Central memory CD8-positive, alpha-beta T cell (primary cell): ENCODE measurements at places on chromosomes 5 and 9.

- no peaks in the 10 kb centered on the region for H3K4me1 ChIP-seq
- no peak overlapping the region for H3K27ac ChIP-seq
- H3K36me3 ChIP-seq = no peaks in the 10 kb centered on the region
- peaks cover 44% of the 10 kb centered on the region for H3K27me3 ChIP-seq
- no peak overlapping the region for H3K4me3 ChIP-seq
- DNase-seq = no peak
Observed at GRCh38 chr5:135122797-135123196, 88.8 kb upstream of the PITX1 start.

- no peak for DNase-seq
- no peaks in the 10 kb centered on the region for H3K4me1 ChIP-seq
- peaks cover 65% of the 10 kb centered on the region for H3K27me3 ChIP-seq
- H3K4me3 ChIP-seq = no peak overlapping the region
- no peaks in the 10 kb centered on the region for H3K36me3 ChIP-seq
Observed at GRCh38 chr9:113631137-113631765, 167.7 kb downstream of the RGS3 start.

DNA sequence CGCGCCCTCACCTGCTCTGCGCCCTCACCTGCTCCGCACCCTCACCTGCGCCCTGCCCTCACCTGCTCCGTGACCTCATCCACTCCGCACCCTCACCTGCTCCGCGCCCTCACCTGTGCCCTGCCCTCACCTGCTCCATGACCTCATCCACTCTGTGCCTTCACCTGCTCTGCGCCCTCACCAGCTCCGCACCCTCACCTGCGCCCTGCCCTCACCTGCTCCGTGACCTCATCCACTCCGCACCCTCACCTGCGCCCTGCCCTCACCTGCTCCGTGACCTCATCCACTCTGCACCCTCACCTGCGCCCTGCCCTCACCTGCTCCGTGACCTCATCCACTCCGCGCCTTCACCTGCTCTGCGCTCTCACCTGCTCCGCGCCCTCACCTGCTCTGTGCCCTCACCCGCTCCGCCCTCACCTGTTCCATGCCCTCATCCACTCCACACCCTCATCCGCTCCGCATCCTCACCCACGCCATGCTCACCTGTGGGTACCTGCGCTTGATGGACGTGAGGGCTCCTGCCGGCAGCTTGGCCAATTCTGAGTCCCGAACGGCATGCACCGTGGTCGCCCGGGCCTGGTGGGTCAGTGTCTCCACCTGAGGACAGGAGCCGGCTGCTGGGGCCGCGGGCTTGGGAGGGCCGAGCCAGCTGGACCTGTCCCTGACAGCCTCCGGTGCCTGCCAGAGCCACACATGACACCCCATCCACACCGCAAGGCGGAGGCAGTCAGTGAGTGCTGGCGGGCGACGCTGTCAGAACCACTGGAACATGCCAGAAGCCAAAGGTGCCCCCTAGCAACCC is 35.6 kb upstream of the NSMF start:
- H3K4me1 ChIP-seq = peaks cover 9% of the 10 kb centered on the region
- no peak for DNase-seq
- H3K4me3 ChIP-seq = no peak overlapping the region
- no peak overlapping the region for H3K27ac ChIP-seq
- H3K27me3 ChIP-seq = no peaks in the 10 kb centered on the region
- peaks cover 2% of the 10 kb centered on the region for H3K36me3 ChIP-seq

DNA sequence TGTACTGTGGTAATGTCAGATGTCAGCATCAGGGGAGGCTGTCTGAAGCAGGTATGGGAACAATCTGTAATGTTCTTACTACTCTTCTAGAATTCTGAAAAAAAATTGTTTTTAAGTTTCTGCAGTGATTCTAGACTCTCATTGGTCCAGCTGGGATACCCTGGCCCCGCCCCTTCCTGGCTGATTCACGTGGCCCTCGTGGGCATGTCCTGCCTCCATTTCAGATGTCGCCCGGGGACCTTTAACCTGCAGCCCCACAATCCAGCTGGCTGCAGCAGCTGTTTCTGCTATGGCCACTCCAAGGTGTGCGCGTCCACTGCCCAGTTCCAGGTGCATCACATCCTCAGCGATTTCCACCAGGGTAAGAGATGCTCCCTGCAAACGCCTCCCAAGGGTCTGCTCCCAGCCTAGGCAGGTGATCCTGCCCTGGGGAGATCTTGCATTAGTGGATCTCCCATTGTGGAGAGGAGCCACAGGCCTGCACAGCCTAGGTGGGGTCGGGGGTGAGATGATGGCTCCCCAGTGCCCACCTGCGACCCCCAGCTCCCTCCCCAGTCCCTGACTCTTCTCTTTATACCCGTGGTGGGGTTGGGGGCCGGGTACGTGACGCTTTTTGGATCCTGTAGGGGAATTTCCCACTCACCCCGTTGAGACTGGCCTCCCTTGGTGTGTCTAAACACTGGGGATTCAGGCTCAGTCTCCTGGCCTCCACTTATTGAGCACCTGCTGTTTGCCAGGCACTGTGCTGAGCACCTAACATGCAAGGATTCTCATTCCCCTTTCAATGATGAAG is 36.5 kb downstream of the LAMC3 start:
- H3K4me3 ChIP-seq = no peak overlapping the region
- no peaks in the 10 kb centered on the region for H3K4me1 ChIP-seq
- peaks cover 24% of the 10 kb centered on the region for H3K27me3 ChIP-seq
- H3K27ac ChIP-seq = no peak overlapping the region
- DNase-seq = no peak

- no peaks in the 10 kb centered on the region for H3K4me1 ChIP-seq
- DNase-seq = no peak
- no peak overlapping the region for H3K27ac ChIP-seq
- H3K27me3 ChIP-seq = no peaks in the 10 kb centered on the region
- H3K4me3 ChIP-seq = no peak overlapping the region
Observed at GRCh38 chr9:112006361-112007020, 109.9 kb downstream of the UGCG start.

DNA sequence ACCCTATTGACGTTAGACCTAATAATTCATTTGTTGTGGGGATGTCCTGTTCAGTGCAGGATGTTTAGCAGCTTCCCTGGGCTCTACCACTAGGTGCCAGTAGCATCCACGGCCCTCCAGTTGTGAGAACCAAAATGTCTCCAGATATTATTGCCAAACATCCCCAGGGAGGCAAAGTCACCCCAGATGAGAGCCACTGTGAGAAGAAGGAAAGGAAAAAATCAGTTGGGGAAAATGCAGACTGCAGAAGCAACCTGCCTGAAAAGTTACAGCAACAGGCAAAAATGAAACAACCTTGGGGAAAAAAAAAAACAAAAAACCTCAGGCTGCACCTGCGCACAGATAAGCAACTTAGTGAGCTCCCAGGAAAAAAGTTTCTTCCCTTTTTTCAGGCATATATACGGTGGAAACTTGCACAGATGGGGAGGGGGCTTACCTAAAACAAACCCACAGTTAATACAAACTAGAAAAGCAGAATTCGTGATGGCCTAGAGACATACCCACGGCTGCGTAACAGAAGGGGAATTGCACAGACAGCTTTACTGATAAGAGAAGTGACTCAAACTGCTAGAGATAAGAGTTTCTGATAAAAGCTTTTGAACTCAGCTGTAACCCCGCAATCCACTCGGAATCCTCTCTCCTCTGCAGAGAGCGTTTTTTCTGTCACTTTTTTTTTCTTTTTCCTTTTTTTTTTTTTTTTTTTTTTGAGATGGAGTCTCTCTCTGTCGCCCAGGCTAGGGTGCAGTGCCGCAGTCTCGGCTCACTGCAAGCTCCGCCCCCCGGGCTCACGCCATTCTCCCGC is 29.8 kb upstream of the FBP1 start:
- H3K27ac ChIP-seq = peak overlapping the region; percentile 68
- peaks cover 21% of the 10 kb centered on the region for H3K27me3 ChIP-seq
- H3K36me3 ChIP-seq = peaks cover 8% of the 10 kb centered on the region
- DNase-seq = peak; percentile 18
- H3K4me1 ChIP-seq = peaks cover 10% of the 10 kb centered on the region

DNA sequence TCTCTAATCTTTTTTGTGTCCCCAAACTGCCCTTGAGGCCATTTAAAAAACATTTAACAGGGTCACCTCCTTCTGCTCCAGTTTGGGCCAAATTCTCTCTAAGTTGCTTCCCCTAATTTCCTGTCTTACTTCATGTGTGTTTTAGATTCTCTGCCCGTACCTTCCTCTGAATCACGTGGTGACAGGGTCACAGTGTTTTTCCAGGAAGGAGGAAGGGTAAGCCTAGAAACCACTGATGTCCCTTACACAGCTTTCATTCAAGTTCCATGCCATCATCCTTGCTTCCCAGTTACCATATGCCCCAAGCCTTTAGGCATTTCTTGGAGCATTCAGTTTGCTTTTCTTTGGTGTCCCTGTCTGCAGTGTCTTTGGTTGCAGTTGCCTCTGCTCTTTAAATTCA is 42.4 kb upstream of the MACIR start:
- no peaks in the 10 kb centered on the region for H3K27me3 ChIP-seq
- H3K27ac ChIP-seq = no peak overlapping the region
- DNase-seq = no peak
- H3K4me3 ChIP-seq = no peak overlapping the region

- H3K27me3 ChIP-seq = no peaks in the 10 kb centered on the region
- no peak overlapping the region for H3K27ac ChIP-seq
- H3K36me3 ChIP-seq = peaks cover 2% of the 10 kb centered on the region
- no peak for DNase-seq
- H3K4me3 ChIP-seq = no peak overlapping the region
Observed at GRCh38 chr9:74974558-74974957, 21.8 kb upstream of the C9orf40 start.

DNA sequence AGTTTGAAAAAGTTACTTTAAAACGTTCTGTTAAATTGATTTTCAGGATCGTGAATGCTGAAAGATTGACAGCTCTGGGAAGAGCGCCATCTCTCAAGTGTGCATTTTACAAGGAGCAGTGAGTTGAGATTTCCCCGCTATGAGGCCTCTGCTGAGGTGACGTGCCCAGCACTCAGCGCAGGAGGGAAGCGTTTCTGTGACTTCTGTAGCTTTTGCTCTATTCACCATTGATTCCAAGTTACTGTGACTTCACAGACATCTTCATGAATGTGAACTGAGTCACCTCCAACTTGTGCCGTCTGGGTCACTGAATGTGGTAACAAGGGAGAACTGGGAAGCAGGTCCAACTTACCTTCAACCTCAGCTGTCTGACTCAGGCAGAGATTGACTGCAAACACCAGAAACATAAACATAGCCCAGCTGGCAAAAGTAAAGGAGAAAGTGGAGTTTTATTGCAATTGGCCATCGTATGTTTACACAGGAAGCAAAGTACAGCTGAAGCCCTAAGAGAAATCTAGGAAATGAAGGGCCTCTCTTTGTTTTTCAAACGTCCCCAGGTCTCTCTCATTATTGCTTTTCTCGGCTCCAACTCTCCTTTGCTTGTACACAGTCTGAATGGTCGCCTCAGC is 428.8 kb upstream of the CLINT1 start:
- DNase-seq = no peak
- H3K27me3 ChIP-seq = peaks cover 5% of the 10 kb centered on the region
- no peaks in the 10 kb centered on the region for H3K36me3 ChIP-seq
- no peaks in the 10 kb centered on the region for H3K4me1 ChIP-seq

GRCh38 chr5:170752257-170753215 is 31.0 kb upstream of the GABRP start:
- H3K4me1 ChIP-seq = no peaks in the 10 kb centered on the region
- H3K27me3 ChIP-seq = peaks cover 36% of the 10 kb centered on the region
- no peak overlapping the region for H3K27ac ChIP-seq
- H3K4me3 ChIP-seq = no peak overlapping the region
- no peak for DNase-seq
- H3K36me3 ChIP-seq = no peaks in the 10 kb centered on the region

- H3K4me1 ChIP-seq = peaks cover 5% of the 10 kb centered on the region
- no peak within 1 kb of the TSS for H3K27ac ChIP-seq
- DNase-seq = no peak
- H3K4me3 ChIP-seq = no peak within 1 kb of the TSS
Observed at GRCh38 chr5:81233080-81233634, at the start of gene CKMT2. Gene CKMT2, plus strand, starts transcription at chr5:81233322. Its CDS starts 17,811 bp downstream, at chr5:81251133.

DNA sequence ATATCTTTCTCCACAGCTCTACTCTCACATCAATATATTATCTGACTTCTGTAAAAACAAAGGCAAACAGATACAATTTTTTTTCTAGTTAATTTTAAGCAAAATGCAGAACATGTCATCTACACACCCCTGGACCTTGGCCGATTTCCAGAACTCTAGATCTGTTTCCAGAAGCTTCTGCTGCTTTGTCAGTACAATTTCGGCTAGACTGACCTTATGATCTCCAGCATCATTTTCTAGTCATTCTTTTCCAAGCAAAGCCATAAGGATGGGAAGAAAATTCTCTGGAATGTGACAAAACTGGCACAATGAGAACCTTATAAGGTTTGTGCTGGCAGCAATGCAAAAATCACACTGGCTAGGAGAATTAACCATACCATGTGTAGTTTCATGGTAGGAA is 132.8 kb upstream of the MPDZ start:
- H3K36me3 ChIP-seq = no peaks in the 10 kb centered on the region
- no peaks in the 10 kb centered on the region for H3K4me1 ChIP-seq
- H3K4me3 ChIP-seq = no peak overlapping the region
- H3K27ac ChIP-seq = no peak overlapping the region
- no peaks in the 10 kb centered on the region for H3K27me3 ChIP-seq

DNA sequence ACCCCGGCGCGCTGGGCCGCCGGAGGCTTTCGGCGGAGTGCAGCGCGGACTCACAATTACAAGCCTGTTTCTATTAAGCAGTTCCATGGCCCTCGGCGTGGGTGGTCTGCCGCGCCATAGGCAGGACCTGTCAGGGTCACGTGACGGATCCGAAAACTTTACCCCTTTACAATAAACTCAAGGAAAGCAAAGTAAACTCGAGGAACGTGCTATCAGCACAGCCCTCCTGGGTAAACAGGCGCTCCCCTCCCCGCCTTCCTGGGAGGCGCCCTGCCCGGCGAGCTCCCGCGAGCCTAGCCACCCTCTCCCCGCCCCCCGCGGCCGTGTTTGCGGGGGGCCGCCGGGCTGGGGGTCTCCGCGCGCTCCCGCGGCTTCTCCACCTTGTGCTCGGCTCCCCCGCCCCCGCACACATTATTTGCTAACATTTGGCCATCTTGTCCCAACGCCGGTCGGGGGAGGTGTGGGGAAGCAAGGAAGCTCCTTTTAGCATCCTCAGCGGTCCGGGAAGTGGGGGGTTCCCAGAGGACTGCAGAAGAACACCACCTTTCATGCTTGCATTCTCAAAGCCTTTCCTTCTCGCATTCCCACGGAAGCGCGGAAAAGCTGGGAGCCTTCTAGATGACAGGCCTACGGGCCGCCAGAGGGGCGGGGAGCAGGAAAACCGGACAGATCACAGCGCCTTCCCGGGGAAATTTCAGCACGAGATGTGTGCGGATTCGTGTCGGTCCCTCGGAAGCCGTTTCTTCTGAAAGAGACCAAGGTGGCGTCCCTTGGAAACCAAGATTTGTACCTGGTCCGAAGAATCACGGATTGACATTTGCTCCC is at the start of gene PTCH1:
PTCH1 (minus strand) TSS at position 238 of the 825 bp plus-strand sequence.
- no peak for DNase-seq
- H3K36me3 ChIP-seq = peaks cover 5% of the 10 kb centered on the region
- peak within 1 kb of the TSS; percentile 91 for H3K27ac ChIP-seq
- H3K4me1 ChIP-seq = peaks cover 15% of the 10 kb centered on the region
